ENCODE measurements at places on chromosomes 12 and 14. TPM values are rescaled to one million over a fixed set of nuclear protein-coding genes. Genes with fewer than 3 reads are reported as not detected.
A peak's percentile ranks its signal among the peaks of the same experiment; 100 is the strongest.

GRCh38 chr14:103518422-103519042, 4.1 kb downstream of the CKB start:
- DNase-seq, result peak; percentile 90

DNA sequence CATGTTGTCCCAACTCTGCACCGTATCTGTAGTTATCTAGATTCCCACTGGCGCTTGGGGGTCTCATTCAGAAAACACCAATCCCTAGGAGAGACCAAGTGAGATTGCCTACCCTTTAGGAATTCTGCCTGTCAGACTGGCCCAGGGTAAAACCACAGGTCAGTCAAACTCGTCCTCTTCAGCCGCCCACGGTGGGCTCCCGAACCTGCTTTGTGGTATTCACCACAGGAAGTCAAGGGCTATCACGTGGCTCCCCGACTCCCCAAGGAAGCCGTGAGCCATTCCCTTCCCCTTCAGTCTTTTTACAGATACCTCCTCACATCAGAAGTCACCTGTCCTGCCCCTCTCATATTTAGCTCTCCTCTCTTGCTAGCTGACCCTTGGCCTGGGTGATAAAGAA, 159.9 kb downstream of the EGLN3 start:
- DNase-seq, result no peak

DNA sequence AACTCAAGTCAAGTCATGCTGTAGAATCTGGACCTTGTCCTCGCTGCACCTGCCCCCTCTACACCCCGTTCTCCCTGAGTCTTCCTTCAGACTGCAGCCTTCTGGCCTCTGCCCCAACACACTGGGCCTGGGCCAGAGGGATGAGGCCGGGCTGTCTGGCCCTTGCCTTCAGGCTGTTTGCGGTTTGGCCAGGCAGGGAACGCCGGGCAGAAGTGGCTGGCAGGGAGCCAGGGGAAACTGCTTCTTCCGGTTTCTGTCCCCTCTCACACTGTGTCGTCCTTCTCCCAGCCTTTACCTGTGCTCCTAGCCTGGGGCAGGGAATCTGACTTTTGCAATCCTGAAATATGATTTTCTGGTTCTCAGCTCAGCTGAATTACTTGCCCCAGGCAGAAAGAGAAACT, 13.5 kb downstream of the DGLUCY start:
- no peak for DNase-seq

DNA sequence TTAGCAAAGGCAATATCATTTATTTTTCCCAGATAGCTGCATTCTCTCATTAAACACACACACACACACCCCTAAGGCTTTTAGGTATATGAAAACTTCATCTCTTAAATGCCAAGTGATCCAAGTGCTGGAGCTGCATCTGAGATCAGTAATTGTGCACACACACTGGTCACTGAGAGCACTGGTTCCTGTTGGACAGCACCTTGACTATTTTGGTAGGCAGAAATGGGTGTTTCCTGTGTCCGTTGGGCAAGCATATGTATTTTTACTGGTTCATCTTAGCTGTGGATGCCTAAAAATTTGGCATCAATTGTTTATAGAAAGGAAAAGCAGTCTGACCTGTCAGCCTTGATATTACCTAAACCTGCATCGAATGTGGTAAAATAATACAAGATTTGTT, 182.5 kb downstream of the MSRB3 start:
- no peak for DNase-seq

DNA sequence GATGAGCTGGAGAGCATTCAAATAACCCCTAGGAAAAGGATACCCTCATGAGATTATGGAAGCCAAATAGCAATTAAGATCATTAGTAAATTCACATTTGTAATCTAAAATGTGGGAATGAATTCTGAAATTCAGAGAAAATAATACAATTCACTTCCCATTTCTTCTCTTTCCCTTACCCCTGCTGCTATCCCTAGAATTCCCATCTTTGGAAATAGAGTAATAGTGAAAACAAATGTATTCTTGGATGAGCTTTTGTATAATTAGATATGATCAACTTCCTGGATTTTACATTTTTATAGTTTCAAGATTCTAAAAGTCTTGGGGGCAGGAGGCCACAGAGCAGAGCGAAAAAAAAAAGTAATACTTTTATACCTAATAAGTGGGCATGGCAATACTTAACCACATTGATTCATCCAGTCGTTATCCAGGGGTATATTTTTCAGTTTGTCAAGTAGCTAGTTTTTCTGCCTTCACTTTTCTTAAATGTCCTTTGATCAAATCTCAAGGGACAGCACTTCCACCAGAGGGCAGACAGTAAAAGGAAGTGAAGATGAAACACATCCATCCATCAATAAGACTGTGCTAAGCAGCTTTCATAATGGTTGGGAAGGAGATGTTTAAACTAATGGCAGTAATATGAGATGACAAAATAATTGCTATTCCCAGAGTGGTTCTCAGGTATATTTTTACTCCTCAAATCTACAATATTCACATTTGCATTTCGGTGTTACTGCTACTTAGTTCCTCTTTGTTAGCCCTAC, 401.3 kb downstream of the DIO2 start:
- no peak for DNase-seq

DNA sequence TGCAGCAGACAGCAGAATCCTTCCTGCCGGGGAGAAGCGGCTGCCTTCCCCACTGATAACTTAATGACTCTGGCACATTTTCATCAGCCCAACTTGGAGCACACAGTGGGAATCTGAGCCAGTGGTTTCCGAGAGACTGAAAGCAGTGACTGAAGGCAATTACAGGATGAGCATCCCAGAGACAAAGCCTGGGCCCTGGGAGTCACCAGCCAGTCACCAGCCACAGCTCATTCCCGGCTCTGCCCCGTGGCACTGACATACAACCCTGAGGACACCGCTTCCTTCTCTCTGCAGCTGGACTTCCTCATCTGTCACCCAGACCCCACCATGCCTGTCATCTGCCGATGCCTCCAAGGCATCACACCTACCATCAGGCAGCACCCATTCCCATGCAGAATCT, 192.3 kb downstream of the DPF3 start:
- DNase-seq, result no peak

DNA sequence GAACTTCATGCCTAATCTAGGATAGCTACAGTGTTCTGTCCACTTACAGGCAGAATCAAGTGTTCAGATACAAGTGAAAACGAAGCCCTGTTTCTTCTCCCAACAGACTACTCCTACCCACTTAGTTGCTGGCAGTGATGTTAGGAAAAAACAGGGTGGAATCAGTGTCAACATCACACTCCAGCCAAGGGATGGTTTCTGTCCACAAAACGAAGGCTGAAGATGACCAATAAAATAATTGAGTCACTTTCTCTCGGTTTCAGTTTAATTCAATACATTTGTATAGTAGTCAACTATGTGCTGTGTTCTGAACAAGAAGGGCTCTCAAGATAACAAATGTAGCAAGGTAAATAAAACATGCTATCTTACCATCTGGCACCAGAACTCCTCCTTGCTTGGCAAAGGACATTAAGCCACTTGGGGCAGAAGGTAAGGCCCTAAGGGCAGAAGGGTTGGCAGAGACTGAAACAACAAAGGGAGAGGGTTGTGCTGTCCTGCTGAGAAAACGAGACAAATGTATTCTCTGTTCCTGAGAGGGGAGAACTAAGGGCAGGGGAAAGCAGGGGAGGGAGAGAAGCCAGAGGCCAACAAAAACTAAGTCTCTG, 393.6 kb downstream of the DPF3 start:
- no peak for DNase-seq

Gene SLC6A13
- total RNA-seq, result not detected

Gene PROX2
- not detected for total RNA-seq

Gene MYH6
- total RNA-seq, result not detected

Gene PRH2
- not detected for total RNA-seq

Gene SAV1
- total RNA-seq, result 47.0 TPM
